ENCODE measurements at places on chromosomes 1 and 21.

DNA sequence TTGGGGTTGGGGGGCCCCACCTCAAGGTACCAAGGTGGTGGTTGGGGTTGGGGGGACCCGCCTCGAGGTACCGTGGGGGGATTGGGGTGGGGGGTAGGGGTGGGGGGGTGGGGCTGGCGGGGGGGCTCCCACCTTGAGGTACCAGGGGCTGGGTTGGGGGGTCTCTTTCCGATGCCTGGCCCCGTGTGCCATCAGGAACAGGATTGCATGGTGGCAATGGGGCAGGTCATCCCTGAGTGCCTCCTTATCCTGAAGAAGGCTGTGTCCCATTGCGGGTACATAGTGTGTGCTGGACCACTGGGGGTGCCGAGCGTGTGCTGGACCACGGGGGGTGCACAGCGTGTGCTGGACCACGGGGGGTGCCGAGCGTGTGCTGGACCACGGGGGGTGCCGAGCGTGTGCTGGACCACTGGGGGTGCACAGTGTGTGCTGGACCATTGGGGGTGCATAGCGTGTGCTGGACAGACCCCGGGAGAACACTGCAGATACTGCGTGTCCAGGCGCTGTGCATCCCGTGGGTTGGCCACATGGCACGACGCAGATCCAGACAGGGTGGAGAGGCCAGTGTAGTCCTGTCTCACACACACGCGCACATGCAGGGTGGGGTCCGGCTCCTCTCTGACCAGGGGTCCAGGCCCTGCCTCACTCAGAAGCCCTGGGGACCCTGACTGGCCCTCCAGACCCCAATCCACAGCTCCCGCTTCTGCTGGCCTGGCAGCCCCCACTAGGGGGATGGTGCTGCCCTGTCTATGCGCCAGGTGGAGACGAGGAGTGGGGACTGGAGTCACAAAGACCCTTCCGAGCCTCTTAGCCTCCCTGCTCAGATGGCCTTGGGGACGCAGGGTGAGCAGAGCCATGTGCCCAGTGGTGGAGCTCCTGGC lies 4.2 kb downstream of the SCNN1D start:
- no peak for DNase-seq

- DNase-seq = no peak
These were observed 60.9 kb downstream of the ABL2 start for GRCh38 chr1:179168536-179168935.

GRCh38 chr1:206944703-206945102 lies 1.6 kb downstream of the PIGR start:
- peak; percentile 23 for DNase-seq

- DNase-seq = no peak
These were observed 156.0 kb upstream of the RAB4A start for GRCh38 chr1:229114850-229115365.

DNA sequence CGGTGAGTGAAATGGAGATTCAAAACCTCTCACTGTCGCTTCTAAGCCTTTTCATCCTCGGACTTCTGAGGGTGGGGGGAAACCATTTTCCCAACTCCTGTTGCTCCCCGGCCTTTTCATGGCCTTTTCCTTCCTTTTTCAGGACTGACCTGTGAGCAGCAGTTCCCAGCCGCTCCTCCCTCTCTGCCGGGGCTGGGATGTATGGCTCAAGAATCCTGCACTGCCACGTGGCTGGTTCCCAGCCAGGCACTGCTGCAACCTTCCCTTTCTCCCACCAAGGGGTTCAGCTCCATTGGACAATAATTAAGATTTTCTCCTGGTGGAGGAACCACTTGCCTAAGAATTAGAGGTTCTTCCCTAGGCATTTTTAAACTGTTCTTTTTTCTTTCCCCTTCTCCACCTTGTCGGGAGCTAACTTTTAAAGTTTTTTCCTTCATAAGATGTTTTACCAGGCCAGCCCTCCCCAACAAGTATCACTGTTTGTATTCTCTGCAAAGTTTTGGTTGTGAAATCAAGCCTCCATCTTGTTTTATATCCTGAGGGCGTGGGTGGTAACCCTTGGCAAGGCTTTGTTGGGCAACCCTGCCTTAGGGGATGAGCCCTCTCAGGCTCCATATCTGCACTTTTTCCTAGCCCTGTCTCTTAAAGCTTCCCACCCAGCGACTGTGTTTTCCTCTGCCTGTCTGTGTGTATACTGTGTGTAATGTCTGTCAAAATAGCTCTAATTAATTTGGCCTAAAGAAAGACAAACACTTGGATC lies 1166.6 kb upstream of the ADGRL2 start:
- no peak for DNase-seq

DNA sequence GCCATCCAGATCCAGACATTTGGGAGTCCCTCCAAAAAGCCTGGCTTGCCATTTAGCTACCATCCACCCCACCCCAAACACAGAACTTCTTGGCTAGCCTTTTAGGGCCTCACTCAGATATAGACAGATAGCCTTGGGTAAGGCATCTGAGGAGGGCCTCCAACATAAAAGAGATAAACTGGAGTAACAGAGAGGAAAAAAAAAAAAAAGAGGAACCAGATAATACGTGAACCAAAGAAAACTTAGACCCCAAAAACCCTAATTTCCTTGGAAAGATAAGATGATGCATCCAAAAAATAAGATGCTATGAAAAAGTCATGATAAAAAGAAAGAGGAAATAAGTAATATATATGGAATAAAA lies 19.8 kb upstream of the LSS start:
- DNase-seq = no peak

DNA sequence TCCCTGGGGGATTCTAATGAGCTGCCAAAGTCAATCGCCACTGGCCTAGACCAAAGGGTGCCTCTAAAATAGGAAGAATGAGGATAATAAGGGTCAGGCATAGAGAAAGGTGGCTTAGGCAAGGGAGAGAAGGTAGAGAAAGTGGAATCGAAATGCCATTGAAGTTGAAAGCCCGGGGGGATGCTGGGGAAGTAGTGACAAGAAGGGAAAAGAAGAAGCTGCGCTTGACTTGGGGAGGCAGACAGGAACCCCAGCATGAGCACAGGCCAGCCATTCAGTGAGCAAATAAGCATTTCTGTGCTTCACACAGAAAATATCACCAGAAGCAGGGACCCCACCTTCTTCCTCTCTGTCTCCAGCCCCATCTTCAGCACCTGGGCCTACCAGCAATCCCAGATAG lies 1.5 kb downstream of the CD2 start:
- DNase-seq = no peak

DNA sequence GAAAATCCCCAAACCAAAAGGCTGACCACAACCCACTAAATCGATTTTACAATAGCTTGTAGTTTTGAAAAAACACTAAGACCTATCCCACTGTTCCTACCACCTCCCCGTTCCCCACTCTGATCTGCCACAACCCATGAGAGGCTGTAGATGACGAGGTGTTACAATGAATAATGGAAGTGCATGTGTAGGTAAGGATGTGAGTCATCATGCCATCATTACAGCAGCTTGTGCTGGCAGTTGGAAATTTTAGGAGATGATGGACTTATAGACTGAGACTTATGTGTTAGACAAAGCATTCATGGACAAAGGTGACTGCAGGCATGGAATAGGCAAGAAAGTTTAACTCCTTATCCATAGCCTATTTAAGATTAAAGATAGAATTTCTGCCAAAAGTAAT lies 184.7 kb upstream of the CACYBP start:
- no peak for DNase-seq

DNA sequence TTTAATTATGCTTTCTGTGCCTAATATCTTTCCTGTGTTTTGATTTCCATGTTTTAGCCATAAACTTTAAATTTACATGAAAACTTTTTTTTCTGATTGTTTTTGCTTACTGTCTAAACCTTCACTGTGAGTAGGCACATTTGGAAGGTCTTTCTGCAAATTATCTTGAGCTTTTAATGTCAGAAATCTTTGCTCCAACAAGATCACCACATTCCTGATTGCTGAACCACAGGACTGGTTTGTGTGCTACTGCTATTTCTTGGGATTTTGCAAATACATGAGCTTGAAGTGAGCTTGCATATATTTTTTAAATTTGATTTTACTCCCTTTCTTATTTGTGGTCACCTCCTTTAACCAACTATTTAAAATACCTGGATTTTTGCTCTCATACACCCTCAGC lies 61.3 kb downstream of the PTBP2 start:
- no peak for DNase-seq

DNA sequence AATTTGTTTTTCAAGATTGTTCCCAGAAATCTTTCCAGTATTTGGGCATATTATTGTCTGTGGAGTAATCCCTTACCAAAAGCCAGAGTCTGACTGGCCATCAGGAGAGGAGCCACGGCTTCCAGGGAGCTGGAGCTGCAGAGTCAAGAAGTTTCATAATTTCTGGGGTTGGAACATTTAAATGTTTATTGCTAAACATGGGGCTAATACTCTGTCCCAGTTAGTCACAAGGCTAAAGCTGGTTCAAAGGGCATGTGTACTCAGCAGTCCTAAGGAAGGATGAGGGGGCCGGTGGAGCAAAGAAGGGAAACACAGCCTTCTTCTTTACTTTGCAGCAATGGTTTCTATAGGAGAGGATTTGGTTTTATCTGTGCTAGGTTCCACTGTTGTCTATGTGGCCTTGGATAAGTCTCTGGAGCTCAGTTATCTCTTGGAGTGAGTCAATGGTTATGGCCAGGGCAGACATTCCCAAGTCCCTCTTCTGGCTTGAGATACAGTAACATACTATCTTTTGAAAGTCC lies 9.5 kb downstream of the DENND2D start:
- no peak for DNase-seq

DNA sequence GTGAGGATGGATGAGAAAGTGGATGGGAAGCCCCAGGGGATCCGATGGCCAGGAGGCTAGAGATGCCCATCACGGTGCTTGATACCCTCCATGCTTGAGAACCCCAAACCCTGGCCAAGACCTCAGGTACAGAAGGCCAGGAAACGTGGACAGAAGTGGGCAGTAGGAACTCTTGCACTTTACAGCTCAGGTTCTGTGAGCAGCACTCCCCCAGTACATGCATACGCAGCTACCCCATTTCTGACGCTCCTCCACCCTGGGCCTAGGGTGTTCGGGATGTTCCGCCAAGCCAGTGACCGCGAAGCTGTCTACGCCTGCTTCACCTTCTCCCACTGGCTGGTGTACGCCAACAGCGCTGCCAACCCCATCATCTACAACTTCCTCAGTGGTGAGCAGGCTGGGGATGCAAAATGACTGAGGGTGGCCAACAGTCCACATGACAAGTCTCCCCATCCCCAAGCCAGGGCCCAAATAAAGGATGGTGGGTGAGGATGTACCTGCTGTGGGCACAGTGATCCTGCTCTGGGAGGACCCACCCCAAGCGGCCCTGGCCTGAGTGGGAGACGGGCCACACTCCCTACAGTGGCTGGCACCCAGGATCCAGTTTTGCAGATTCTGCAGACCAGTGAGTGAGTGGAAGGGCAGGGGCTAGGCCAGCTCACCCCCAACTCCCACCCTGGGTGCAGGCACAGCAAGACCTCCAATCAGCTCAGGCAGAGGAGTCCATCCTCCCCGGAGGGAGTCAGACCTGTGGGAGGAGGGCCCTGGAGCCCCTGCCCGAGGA lies 7.4 kb downstream of the HCRTR1 start:
- DNase-seq = no peak

DNA sequence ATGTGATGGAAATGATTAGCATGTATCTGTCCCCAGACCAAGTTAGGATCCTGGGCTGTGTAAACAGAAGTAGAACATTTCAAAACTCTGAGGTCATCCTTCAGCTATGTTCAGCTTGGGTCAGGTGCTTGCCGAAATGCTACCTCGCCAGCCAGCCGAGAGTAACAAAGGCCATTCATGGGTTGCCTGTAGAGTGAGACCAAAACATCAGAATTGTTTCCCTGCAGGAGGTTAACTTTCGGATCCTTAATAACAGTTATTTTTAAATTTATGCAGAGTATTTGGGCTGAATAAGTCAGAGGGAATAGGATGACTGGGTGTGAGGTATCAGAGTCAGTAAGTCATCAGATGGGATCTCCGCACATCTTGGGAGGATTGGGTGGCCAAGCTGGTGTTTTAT lies 35.6 kb downstream of the SMYD2 start:
- DNase-seq = no peak

DNA sequence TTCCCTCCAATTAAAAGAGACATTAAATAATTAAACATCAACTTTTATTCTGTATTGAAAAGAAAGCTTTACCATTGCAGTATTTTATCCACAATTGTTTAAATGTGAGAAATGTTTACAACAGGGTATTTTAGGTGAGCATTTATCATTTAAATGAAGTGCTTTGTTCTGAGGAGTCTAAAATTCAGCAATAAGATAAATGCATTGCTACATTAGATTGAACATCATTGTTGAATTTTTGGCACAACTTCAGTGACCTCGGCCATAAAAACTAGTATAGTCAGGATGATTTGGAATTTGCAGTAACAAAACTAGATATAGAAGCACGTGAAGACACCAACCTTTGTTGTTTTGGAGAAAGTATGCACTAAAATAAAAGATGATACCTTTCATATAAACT lies 692.9 kb downstream of the USP25 start:
- no peak for DNase-seq

Measured in CD4-positive, alpha-beta T cell treated with Interleukin-12 subunit alpha and Interleukin-12 subunit beta, for 1 hour (primary cell).